Umbilical cord (tissue), 2 donors: ENCODE measurements at places on chromosomes 13 and 19.
A peak's percentile ranks its signal among the peaks of the same experiment; 100 is the strongest.

DNA sequence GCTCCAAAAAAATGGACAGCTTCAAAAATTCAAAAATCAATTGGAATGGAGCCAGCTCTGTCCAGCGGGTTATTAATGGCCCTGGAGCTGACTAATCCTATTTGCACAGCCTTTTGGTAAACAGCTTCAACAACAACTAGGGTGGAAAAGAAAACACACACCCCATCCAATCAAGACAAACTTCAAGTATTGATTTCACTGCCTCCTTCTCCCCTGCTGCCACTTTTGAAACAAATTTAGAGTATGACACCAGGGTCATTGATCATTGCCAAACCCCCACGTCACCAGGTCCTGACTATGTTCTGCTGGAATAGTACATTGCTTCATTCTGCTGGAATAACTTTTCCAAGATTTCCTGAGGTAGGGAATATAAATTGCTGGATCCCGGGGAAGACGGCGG lies 56.8 kb upstream of the GTF3A start:
- no peak for DNase-seq

DNA sequence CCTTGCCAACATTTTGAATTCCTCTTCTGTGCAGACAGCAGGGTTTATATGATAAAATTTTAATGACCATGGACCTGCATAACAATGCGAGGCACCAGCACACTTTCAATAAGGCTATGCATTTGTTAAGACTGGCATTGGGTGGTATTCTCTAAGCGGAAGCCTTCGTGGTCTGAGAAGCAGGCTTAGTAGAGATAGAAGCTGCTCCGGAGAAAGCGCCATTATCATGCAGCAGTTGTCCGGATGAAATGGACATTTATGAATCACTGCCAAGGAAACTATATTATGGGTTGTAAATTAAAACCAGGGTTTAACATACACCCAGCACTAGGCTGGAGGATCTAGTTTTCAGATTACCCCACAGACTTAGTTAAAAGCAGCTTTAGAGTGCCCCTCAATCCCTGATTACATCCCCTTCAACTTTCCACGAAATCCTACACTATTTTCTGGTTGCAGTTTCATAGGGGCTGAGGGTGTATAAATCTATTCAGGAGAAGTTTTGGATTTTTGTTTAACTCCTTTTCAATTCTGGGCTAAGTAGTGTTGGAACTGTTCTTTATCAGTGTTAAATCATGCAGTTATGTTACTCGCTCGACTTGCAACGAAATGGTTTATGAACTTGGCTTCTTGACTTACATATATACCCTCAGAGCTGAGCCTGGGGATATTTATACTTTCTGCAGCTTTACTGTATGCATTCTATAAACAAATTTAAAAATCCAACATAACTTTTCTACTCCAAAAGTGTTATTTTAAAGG lies 193.3 kb downstream of the PCDH9 start:
- peak; percentile 80 for DNase-seq

DNA sequence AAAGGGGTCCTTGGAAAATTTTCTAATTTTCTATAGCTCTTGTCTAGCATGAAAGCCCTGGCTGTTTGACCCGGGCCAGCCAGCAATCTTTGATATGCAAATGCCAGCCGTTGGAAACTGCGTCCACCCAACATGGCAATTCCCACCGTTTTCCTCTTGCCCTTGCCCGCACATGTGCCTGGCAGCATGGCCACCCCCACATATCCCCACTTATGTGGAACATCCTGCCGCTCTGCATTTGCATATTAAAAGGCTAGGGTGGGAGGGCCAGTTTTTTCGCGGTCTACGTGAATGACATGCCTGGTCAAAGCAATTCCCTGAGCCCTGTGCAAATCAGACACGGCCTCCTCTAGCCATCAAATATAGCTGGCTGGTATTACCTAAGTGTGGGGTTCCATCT lies 110.3 kb upstream of the TDRD3 start:
- no peak for DNase-seq

GRCh38 chr13:52864941-52865340 lies 16.5 kb upstream of the PCDH8 start:
- DNase-seq = peak; percentile 35

DNA sequence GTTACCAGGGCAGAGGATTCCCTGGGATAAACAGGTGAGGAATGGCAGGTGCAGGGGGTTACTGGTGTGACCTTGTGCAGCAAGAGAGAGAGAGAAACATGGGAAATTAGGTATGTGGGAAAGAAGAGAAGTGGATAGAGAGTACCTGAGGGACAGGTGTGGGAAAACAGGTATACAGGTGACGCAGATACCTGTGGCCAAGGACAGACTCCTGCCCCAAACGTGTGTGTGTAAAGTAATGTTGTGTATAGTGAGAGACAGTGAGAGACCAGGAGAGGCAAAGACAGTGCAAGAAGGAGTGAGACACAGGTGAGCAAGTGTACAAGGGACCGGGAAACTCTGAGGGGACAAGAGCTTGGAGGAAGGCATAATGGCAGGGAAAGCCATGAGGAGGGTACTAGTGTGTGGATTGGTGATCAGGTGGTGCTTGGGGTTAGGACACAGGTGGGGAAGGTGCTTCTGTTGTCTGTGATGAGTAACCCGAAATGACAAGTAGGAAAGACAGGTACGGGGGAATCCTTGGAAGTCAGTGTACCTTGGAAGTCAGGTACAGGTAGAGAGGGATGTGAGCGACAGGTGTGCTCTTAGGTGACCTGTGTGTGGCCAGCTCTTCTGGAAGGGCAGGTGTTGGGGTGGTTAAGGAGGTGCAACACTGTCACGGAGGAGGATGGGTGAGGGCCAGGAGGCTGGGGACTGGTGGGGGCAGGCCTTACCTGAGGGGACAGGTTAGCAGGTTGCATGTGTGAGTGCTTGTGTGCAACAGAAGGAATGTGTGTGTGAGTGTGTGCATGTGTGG lies 2.8 kb downstream of the ERFL start:
- DNase-seq = no peak

GRCh38 chr13:43572656-43573360 lies 214.0 kb downstream of the ENOX1 start:
- peak; percentile 50 for DNase-seq

DNA sequence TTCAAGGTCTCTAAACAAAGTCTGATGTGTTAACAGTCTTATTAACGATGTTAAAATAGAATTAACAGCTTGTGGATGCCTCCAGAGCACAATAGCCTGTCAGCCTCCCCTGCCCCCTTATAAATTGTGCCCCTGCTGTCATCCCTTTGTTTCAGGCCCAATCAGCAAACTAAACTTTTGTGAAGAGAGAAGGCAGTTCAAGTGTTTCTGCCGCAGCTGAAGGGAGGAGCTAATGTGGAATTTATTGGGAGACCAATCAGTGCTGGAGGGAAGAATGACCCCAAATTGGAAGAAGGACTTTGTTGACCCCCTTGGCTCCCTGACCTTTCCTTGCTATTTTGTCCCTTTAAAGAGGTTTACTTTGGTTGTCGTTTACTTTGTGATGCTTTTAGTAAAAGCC lies 160.5 kb downstream of the TM9SF2 start:
- no peak for DNase-seq

- DNase-seq = peak; percentile 48
Measured at GRCh38 chr19:16328824-16329482, 4.3 kb downstream of the KLF2 start.

GRCh38 chr13:99320693-99321481 lies 13.7 kb upstream of the GPR183 start:
- peak; percentile 69 for DNase-seq

DNA sequence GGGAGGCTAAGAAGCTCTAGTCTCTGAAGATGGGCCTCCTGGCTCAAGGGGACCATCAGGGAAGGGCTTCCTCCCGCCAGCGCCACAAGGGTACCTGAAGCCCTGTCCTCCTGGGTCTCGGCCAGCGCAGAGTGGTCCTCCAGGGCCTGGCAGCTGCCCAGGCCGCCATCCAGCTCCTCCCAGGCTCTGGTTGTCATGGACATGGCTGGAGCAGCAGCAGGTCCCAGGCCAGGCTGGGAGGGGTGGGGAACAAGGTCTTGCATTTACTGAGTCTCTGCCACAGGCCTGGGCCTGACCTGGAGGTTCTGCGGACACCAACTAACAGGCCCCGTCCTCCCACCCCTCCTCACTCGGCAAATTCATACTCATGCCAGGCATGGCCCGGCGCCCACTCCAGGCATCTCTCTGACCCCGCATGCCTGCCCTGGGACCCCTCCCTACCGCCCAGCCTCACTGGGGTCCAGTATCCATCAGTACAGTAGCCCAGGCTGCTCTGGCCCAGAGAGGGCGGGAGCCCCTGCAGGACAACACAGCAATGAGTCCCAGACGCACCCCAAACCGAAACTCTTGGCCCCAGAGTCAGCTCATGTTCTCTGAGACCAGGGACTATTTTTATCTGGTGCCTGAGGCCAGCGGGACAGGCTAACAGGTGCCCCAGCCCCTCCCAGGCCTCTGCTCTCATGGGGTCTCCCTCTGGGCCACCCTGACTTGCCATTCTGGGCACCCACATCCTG lies 938 bp downstream of the JSRP1 start:
- no peak for DNase-seq

DNA sequence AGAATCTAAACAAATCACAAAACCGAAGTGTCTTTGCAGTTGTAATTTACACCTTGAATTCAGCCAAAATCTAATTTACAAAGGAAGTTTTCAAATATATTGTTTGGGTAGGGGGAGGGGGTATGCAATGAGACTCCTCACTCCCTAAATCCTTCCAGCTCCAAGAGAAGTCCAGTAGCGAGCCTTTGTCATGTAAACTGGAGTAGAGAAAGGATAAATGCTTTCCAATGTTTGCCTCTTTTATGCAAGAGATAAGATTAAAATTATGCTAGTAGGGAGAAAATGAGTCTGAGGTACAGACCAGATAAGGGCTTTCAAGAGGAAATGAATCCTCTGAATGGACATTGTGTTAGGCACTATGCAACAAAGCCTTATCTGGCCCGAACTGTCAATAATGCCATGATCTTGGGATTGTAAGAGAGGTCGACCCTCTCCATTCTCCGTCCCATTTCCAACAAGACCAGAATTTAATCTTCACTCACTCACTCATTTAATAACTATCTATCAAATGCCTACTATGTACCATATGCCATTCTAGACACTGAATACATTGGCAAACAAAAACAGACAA lies 199.2 kb downstream of the LACC1 start:
- no peak for DNase-seq

GRCh38 chr19:35569281-35569781 lies 5.9 kb upstream of the ATP4A start:
- no peak for DNase-seq

DNA sequence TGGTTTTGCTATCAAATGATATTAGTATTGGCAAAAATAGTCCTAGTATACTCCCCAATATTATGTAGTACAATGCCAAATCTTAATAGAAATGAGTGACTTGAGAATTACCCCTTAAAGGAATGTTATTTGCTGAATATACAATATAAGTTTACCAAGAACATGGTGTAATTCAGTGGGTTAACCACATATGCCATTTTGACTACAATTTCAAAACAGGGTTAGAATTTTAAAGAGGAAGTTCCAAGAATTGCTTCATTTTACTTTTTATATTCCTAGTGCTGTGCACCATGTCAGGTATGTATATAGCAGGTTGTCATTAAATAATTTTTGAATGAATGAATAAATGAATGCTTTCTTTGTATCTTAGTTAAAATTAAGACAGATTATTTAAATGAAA lies 66.3 kb downstream of the LMO7 start:
- no peak for DNase-seq

GRCh38 chr13:40969169-40969901 lies 49.8 kb downstream of the ELF1 start:
- no peak for DNase-seq
